B cell (primary cell): ENCODE measurements at places on chromosomes 16 and 17.

DNA sequence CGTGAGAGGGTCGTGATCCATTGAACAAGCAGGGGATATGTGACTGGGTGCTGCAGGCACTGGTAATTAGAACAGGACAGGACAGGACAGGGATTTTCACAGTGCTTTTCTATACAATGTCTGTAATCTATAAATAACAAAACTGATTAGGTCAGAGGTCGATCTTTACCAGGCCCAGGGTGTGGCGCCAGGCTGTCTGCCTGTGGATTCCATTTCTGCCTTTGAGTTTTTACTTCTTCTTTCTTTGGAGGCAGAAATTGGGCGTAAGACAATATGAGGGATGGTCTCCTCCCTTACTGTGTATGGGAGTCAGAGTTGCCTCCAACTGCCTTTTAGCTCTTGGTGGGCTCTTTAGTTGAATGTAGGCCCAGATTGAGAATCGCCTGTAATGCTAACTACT is 1.5 kb upstream of the ZNF764 start:
- no peak for DNase-seq
- peaks cover 14% of the 10 kb centered on the region for H3K4me1 ChIP-seq
- peaks cover 3% of the 10 kb centered on the region for H3K36me3 ChIP-seq
- H3K4me3 ChIP-seq: no peak overlapping the region
- H3K27ac ChIP-seq: no peak overlapping the region

DNA sequence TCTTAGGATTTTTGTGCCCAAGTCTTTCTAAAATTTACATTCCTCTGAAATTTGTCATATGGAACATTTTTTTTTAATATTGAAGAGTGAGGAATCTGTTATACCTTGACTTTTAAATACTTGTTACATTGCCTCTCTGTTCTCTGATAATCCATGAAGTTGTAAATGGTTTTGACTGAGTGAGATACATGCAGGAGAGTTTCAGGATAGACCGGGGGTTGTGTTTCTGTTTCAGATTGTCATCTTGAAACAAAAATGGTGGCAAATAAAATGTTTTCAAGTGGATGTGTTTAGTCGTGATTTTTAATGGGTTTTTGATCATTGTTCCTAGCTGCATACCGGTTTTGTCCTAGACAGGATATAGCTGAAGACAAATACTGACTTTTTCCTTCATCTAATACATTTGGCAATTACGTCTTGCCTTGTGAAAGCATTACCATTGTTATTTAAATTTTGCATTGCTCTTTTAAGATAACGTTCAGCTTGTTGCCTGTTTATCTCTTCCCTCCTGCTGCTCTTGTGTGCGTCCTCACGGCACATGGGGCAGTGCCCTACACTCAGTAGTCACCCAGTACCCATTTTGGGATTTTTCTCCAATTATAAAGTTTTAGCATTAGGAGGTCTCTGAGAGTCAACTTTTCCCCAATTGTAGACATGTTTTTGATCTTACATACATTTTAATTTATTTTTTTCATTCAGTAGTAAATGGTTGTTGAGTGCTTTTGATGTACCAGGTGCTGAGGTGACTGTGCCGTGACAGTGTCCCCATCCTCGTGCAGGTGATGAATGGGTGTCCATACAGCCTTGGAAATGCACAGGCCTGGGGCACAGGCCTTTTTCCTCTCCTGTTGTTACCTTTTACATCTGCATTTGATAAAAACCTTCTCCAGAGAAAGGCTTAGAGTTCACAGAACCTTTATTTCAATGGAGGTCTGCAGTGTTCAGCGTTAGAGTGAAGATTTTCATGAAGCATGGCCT is 169.9 kb downstream of the MSI2 start:
- H3K27ac ChIP-seq: no peak overlapping the region
- H3K4me1 ChIP-seq: peaks cover 10% of the 10 kb centered on the region
- H3K4me3 ChIP-seq: no peak overlapping the region
- no peak for DNase-seq

- no peak overlapping the region for H3K27ac ChIP-seq
- H3K4me3 ChIP-seq: no peak overlapping the region
- peak; percentile 48 for DNase-seq
- H3K4me1 ChIP-seq: no peaks in the 10 kb centered on the region
Measured at GRCh38 chr17:16922386-16923096, 49.4 kb downstream of the TNFRSF13B start.

DNA sequence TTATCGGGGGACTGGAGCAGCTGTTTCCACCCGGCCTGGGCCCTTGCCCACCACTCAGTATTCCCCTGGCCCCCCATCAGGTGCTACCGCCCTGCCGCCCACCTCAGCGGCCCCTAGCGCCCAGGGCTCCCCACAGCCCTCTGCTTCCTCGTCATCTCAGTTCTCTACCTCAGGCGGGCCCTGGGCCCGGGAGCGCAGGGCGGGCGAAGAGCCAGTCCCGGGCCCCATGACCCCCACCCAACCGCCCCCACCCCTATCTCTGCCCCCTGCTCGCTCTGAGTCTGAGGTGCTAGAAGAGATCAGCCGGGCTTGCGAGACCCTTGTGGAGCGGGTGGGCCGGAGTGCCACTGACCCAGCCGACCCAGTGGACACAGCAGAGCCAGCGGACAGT is 6.1 kb upstream of the TMEM88 start:
- no peaks in the 10 kb centered on the region for H3K27me3 ChIP-seq
- no peak overlapping the region for H3K4me3 ChIP-seq
- no peak overlapping the region for H3K27ac ChIP-seq
- H3K36me3 ChIP-seq: no peaks in the 10 kb centered on the region

- H3K36me3 ChIP-seq: no peaks in the 10 kb centered on the region
- H3K4me3 ChIP-seq: no peak overlapping the region
- no peak overlapping the region for H3K27ac ChIP-seq
Measured at GRCh38 chr17:38512473-38513058, 84.3 kb downstream of the ARHGAP23 start.

DNA sequence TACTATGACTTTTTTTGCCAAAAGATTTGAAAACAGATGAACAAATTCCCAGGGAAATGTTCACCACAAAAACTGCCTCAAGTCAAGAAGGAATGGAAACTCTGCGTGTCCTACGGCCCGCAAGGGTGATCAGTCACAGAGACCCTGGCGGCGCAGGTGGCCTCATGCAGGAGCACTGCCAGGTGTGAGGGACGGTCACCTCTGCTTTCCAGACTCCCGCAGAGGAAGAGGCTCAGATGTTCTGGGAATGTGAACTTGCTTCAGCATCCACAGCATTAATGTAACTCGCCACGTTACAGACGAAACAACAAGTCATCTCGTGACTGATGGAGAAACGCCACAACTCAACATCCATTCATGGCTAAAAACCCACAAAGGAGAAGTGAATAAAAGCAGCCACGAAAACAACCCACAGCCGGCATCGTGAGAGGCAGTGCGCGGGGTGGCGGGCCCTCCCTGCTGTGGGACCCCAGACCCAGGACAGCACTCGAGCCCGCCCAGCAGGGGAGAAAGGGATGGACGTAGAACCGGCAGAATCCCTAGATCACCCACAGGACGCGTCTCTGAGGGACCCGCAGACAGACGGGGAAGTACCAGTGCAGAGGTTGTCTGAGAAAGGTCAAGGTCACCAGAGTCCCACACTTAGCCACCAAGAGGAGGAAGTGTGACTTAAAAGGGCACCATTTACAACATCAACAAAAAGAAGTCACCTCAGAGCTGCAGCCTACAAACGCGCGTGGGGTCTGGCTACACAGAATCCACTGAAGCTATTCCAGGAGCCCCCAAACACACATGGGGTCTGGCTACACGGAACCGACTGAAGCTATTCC is 76.9 kb upstream of the GNG13 start:
- H3K27ac ChIP-seq: no peak overlapping the region
- H3K4me1 ChIP-seq: no peaks in the 10 kb centered on the region
- no peaks in the 10 kb centered on the region for H3K36me3 ChIP-seq
- DNase-seq: peak; percentile 29
- no peaks in the 10 kb centered on the region for H3K27me3 ChIP-seq
